ENCODE measurements at places on chromosomes 2 and 18. TPM values are rescaled to one million over a fixed set of nuclear protein-coding genes. Genes with fewer than 3 reads are reported as not detected.

GRCh38 chr2:3433776-3434400 is 54.4 kb downstream of the TRAPPC12 start:
- DNase-seq, result no peak

DNA sequence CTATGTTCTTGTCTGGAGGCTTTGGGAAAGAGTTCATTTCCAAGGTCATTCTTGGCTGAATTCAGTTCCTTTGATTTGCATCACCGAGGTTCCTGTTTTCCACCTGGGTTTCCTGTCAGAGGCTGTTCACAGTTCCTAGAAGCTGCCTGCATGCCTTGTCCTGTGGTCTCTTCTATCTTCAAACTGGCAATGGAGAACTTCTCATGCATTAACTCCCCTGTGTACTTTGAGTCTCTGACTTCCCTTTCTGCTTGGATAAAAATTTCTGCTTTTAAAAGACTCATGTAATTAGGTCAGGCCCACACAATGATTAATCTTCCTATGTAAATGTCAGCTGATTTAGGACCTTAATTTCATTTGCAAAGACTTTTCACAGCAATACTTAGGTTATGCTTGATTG is 499.3 kb upstream of the FANCL start:
- no peak for DNase-seq

DNA sequence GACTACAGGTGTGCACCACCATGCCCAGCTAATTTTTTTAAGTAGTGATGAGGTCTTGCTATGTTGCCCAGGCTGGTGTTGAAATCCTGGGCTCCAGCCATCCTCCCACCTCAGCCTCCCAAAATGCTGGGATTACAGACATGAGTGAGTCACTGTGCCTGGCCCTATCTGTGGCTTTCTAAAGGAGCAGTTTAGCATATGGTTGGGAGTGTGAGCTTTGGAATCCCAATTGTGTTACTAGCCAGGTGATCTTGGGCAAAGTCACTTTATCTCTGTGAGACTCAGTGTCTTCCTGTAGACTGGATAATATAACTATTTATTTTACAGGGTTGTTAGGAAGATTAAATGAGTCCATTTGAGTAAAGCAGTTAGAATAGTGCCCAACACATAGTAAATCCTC is 19.8 kb upstream of the SMAD4 start:
- DNase-seq, result no peak

GRCh38 chr2:238988105-238988504 is 140.2 kb downstream of the TWIST2 start:
- DNase-seq, result no peak

GRCh38 chr2:201890453-201890852 is 84.1 kb downstream of the CDK15 start:
- no peak for DNase-seq

GRCh38 chr18:6659963-6660725 is 69.4 kb upstream of the ARHGAP28 start:
- no peak for DNase-seq

GRCh38 chr2:145292166-145292565 is 772.2 kb upstream of the ZEB2 start:
- no peak for DNase-seq

DNA sequence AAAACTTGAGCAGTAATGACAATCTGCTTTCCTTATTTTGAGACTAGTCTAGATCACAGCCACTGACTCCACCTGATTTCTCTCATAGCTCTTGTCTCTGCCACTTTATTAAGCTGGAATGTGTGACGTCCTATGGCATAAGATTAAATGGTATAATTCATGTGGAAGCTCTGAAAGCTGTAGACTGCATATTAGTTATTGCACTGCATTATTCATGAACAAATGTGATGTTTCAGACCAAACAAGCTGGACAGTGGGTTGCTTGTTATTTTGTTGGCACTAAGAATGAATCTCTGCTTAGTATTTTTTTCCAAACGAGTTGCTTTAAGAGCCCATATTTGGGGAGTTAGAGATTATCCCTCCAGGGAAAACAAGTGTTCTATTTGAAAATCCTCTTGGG is 1218.5 kb downstream of the SUCLG1 start:
- no peak for DNase-seq

DNA sequence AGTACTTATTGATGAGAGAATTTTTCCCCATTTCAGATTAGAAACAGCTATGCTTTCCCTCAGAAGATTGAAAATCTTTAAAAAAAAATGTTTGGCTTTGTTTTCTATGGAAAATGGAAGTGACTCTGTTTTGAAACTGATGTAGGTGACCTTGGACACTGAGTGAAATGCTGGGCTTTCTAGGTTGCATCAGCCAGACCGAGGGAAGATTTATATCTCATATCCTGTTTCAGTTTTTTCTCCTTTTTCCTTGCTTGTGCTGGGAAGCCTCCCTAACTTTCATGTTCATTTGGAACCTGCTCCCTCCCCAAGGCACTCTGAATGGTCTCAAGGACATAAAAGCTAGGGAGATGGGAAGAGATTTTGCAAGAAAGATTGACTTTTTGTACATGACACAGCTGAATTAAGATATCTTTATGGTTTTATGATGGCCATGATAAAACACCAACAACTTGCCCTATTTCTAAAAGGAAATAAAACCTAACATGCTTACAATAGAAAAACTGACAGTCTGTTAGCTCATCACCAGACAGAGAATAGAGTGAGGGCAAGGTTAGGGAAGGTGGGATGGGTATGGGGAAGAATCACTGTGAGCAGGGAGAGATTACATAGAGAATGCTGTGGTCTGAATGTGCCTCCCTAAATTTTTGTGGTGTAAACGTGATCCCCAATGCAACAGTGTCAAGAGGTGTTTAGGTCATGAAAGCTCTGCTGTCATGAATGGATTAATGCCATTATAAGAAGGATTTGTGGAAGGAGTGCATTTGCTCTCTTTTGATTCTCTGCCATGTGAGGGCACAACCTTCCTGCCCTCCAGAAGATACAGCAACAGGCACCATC is 249.7 kb downstream of the TPGS2 start:
- no peak for DNase-seq

DNA sequence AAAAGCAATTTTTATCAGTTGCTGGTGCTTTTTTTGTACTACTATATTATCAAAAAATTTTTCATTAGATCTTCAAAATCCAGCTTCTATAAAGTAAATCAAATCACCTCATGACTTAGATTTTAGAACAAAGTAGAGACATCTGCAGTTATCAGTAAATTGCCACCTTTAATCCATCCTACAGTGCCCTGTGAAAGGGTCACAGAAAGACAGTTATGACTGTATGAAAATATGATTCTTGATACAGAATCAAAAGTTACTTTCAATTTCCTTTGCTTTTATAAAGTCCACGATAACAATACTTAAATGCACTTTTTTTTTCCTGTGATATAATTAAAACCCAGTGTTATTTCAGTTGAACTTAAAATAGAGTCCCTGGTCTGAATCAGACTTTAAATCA is 61.4 kb downstream of the PRPF40A start:
- DNase-seq, result no peak

DNA sequence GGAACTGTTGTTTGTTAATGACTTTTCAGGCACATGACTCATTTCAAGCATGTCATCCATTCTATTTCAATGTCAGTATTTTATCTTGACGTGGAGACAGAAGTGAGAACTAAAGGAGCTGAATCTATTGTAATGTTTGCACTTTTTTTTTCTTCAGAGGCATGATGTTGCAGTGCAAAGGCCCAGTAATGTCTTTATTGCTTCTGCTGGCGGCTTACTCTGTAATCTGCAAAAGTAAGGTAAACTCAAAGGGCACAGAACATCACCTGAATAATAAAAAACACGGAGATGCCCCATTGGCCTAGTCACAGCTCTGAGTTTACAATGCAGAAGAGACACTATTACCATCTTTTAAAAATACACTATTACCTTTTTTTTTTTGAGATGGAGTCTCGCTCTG is 2.4 kb upstream of the CNNM3 start:
- no peak for DNase-seq

The SPTBN1 gene
- polyA plus RNA-seq, result 4.1 TPM

The C18orf54 gene
- polyA plus RNA-seq, result 1.9 TPM

The TRIM43 gene
- not detected for polyA plus RNA-seq

The SRD5A2 gene
- polyA plus RNA-seq, result not detected
